Activated CD4-positive, alpha-beta T cell treated with anti-CD3 and anti-CD28 coated beads, Interleukin-2, amount 10 ng/mL, durations not matched to agents 24 days and 14 days (primary cell): ENCODE measurements at places on chromosomes 11 and 22.

GRCh38 chr11:127392575-127392974 is 392.0 kb upstream of the KIRREL3 start:
- no peaks in the 10 kb centered on the region for H3K36me3 ChIP-seq
- DNase-seq = no peak
- no peaks in the 10 kb centered on the region for H3K27me3 ChIP-seq
- no peak overlapping the region for H3K27ac ChIP-seq
- H3K4me1 ChIP-seq = no peaks in the 10 kb centered on the region
- no peak overlapping the region for H3K4me3 ChIP-seq

GRCh38 chr11:85810871-85811611 is at the start of gene SYTL2:
TSS of gene SYTL2 (minus strand) at chr11:85811141. CDS start at chr11:85757725, 53,416 bp downstream.
- peaks cover 39% of the 10 kb centered on the region for H3K4me1 ChIP-seq
- H3K27ac ChIP-seq = peak within 1 kb of the TSS; percentile 78
- DNase-seq = peak; percentile 95

DNA sequence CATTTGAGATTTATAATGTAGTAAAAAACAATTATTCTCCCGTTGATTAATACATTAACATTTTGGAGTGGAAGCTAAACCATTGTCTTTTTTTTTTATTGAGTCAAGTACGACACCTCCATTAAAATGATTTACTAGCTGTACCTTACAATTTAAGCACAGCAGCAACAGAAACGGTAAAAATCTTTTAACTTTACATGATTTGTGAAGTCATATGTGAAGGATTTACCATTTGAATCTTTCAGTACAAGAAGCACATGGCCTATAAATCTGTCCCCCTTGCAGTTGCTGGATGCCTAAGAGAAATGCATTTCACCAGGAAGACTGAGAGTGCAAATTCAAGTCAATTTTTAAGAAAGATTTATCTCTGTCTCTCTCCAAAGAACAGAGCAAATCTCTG is 324.6 kb downstream of the CADM1 start:
- no peaks in the 10 kb centered on the region for H3K4me1 ChIP-seq
- DNase-seq = no peak
- H3K27ac ChIP-seq = no peak overlapping the region

DNA sequence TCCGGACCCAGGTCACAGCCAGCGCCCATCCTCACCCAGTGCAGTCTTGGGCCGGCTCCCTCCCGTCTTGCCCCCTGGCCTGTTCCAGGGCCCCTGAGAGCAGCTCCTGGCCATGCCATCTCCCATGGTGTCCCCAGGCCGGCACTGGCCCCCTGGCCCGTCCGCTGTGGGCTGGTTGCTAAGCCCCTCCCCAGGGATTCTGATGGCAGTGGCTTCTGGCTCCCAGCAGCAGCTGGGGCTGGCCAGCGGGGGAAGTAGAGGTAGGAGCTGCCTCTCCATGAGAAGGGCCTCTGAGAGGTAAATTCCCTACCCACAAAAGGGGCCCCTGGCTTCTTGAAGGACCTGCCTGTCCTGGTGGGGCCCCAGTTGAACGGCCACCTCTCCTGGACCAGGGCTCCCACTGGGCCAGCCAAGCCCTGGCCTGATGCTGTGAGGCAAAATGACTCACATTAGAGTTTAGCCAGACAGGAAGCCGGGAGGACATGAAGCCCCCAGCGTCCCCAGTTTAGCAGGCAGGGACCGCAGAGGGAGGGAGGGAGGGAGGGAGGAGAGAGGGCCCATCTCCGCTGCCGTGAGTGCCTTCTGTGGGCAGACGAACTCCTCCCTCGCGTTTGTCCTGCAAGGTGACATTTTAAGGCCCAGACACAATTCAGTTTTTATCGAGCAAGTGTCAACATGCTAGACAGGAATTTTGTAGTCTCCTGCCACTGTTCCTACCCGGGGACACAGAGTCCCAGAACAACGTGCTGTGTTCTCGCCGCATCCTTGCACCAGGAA is 32.9 kb upstream of the GAL start:
- H3K4me1 ChIP-seq = no peaks in the 10 kb centered on the region
- no peak overlapping the region for H3K4me3 ChIP-seq
- H3K36me3 ChIP-seq = no peaks in the 10 kb centered on the region

- no peaks in the 10 kb centered on the region for H3K36me3 ChIP-seq
- DNase-seq = no peak
- no peaks in the 10 kb centered on the region for H3K4me1 ChIP-seq
- H3K27ac ChIP-seq = no peak overlapping the region
- peaks cover 12% of the 10 kb centered on the region for H3K27me3 ChIP-seq
- no peak overlapping the region for H3K4me3 ChIP-seq
Observed at GRCh38 chr11:10998674-10999073, 140.8 kb upstream of the ZBED5 start.

- DNase-seq = no peak
- no peak overlapping the region for H3K27ac ChIP-seq
- H3K36me3 ChIP-seq = peaks cover 41% of the 10 kb centered on the region
- no peak overlapping the region for H3K4me3 ChIP-seq
Observed at GRCh38 chr11:72840780-72841179, 26.6 kb downstream of the ATG16L2 start.

DNA sequence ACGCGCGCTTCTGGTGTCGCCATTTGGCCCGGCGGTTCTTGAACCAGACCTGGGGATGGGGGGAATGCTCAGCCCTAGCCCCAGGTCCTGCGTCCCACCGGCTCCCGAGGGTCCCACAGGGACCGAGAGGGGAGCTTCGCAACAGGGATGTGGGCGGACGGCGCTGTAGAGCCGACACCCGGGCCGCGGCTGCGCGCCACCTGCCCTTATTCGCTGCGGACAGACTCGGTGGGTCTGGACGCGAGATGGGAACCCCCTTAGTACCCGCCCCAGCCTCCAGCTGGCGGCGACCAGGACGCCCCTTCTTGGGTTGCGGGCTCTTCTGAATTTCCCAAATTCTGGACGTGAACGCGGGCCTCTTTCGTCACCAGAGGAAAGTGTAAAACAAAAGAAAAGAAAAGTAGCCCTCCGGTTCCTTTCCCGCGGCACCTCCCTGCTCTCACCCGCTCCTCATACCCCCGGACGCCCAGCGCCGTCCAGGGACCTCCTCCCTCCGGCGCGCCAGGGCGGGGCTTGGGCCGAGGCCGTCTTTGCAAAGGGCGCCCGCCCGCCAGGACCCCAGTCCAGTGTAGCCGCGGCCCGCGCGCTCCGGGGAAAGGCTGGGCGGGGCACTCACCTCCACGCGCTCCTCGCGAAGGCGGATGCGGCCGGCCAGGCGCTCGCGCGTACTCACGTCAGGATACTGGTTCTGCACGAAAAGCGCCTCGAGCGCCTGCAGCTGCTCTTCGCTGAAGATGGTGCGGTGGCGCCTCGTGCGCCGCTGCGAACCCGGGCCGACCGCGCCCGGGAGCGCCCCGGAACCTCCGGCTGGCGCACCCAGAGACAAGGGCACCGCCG is 827 bp downstream of the GSC2 start:
- peaks cover 8% of the 10 kb centered on the region for H3K4me1 ChIP-seq
- DNase-seq = peak; percentile 89
- peak overlapping the region; percentile 47 for H3K4me3 ChIP-seq
- peaks cover 50% of the 10 kb centered on the region for H3K27me3 ChIP-seq
- peaks cover 6% of the 10 kb centered on the region for H3K36me3 ChIP-seq

DNA sequence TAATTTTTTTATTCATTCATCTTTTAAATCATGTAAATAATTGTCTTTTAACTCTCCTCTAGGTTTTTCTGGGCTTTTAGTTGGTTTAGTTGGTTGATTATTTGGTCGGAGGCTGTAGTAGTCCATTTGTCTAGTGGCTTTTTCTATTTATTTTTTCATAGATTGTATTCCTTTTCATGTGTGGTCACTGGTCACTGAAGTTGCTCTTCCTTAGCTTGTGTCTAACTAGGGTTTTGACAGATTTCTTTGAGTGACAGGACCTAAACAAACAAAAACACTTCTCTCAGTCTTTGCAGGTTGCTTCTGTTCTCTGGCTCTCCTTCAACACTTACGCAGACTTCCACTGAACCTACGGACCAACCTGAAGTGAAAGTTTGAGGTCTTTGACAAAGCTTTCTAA is 112.6 kb downstream of the EMSY start:
- peaks cover 27% of the 10 kb centered on the region for H3K4me1 ChIP-seq
- no peak overlapping the region for H3K27ac ChIP-seq
- no peak overlapping the region for H3K4me3 ChIP-seq
- no peak for DNase-seq
- H3K36me3 ChIP-seq = no peaks in the 10 kb centered on the region

- peaks cover 15% of the 10 kb centered on the region for H3K4me1 ChIP-seq
- DNase-seq = no peak
- peak overlapping the region; percentile 82 for H3K27ac ChIP-seq
- no peak overlapping the region for H3K4me3 ChIP-seq
Observed at GRCh38 chr11:4118107-4118506, 23.5 kb downstream of the RRM1 start.

DNA sequence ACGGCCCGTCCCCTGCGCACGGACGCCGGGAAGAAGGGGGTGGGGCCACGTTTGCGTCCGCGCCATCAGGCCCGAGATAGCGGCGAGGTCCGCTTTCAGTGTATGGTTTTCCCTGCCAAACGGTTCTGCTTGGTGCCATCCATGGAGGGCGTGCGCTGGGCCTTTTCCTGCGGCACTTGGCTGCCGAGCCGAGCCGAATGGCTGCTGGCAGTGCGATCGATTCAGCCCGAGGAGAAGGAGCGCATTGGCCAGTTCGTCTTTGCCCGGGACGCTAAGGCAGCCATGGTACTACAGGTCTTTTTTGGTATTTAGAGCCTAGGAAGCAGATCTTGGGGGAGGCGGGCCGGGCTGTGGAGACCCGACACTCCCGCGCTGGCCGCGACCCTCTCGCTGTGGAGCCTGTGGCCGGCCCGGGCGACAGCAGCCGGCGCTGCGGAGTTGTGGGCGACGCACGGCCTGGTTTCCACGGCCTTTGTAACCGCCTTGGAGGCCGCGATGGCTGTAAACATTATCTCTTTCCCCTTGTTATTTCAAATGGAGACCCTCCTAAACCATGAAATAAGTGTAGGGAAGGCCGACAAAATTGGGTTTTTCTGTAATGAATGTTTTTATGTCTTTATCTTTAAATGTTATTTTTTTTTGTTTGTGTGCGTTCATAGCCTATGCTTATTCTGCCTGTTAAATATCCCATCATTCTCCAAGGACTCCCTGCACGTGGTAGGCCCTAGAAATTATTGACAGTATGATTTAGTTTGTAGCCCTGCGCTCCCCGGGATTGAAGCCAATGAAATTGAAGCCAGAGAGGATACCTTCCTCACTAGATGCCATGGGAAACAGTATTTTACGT is at the start of gene AASDHPPT:
TSS of gene AASDHPPT (plus strand) at position 54 of the 847 bp plus-strand sequence. CDS start at position 103, 49 bp downstream.
- DNase-seq = no peak
- peaks cover 43% of the 10 kb centered on the region for H3K4me1 ChIP-seq
- H3K27ac ChIP-seq = peak within 1 kb of the TSS; percentile 98
- no peaks in the 10 kb centered on the region for H3K27me3 ChIP-seq

- no peak overlapping the region for H3K4me3 ChIP-seq
- no peak for DNase-seq
- no peaks in the 10 kb centered on the region for H3K27me3 ChIP-seq
- no peaks in the 10 kb centered on the region for H3K36me3 ChIP-seq
Observed at GRCh38 chr11:25794804-25795203, 537.1 kb upstream of the ANO3 start.

DNA sequence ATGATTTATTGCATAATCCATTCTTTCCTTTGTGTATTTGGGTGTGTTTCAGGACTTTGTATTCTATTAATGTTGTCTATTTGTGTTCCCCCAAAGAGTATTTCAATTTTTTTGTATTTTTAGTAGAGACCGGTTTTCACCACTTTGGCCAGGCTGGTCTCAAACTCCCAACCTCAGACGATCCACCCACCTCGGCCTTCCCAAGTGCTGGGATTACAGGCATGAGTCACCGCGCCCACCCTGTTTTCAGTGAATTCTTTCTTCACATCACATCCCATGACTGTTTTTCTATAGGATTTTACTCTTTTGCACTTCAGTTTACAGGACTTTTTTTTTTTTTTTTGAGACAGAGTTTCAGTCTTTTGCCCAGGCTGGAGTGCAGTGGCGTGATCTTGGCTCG is 46.3 kb downstream of the RBX1 start:
- H3K27me3 ChIP-seq = peaks cover 11% of the 10 kb centered on the region
- DNase-seq = no peak
- peaks cover 2% of the 10 kb centered on the region for H3K4me1 ChIP-seq
- no peak overlapping the region for H3K27ac ChIP-seq
- no peaks in the 10 kb centered on the region for H3K36me3 ChIP-seq

GRCh38 chr11:69230856-69231425 is 63.0 kb upstream of the MYEOV start:
- no peak for DNase-seq
- H3K4me1 ChIP-seq = no peaks in the 10 kb centered on the region
- H3K27ac ChIP-seq = no peak overlapping the region
- no peak overlapping the region for H3K4me3 ChIP-seq
- H3K36me3 ChIP-seq = peaks cover 3% of the 10 kb centered on the region

GRCh38 chr22:41688365-41689211 is at the start of gene SNU13:
TSS of gene SNU13 (minus strand) at chr22:41688867. CDS start at chr22:41688796, 71 bp downstream.
- peak within 1 kb of the TSS; percentile 97 for H3K27ac ChIP-seq
- H3K27me3 ChIP-seq = no peaks in the 10 kb centered on the region
- DNase-seq = peak; percentile 98
- peak within 1 kb of the TSS; percentile 94 for H3K4me3 ChIP-seq
- H3K36me3 ChIP-seq = peaks cover 11% of the 10 kb centered on the region

- no peak for DNase-seq
- H3K4me3 ChIP-seq = no peak overlapping the region
- no peak overlapping the region for H3K27ac ChIP-seq
- H3K36me3 ChIP-seq = no peaks in the 10 kb centered on the region
Observed at GRCh38 chr11:122336706-122337105, 220.7 kb upstream of the BLID start.

DNA sequence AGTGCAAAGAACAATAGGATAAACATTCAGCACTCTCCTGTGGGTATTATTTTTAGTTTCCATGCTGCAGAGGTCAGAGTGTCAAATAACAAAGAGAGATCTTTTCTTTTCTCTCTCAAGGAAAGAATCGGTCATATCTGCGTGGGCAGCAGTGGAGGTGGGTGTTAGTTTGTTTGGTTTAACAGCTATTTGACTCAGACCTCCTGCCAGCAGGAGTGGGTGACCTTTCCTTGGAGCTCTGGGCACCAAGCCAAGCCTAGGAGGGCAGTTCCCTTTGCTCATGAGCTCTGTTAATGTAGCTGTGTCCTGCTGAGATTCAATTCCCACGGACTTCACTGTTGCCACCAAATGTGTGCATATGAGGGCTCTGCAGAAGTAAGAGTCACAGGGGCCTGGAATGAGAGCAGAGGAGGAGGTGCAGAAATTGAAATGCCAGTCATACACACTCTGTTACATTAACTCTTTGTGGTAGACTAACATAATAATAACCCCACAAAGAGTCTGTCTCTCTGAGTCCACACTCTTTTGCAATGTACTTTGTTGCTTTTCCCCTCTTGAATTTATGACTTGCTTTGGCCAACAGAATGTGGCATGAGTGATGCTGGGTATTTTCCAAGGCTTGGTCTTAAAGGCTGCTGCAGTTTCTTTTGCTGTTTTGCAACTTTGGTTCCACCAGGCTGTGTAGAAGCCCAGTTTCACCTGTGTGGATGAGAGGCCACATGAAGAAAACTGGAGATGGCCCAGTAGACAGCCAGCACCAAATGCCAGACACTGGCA is 76.0 kb upstream of the GRK3 start:
- H3K4me3 ChIP-seq = peak overlapping the region; percentile 65
- peak; percentile 62 for DNase-seq
- H3K27ac ChIP-seq = peak overlapping the region; percentile 89
- H3K36me3 ChIP-seq = peaks cover 53% of the 10 kb centered on the region
